ENCODE measurements at places on chromosomes 4 and X.

DNA sequence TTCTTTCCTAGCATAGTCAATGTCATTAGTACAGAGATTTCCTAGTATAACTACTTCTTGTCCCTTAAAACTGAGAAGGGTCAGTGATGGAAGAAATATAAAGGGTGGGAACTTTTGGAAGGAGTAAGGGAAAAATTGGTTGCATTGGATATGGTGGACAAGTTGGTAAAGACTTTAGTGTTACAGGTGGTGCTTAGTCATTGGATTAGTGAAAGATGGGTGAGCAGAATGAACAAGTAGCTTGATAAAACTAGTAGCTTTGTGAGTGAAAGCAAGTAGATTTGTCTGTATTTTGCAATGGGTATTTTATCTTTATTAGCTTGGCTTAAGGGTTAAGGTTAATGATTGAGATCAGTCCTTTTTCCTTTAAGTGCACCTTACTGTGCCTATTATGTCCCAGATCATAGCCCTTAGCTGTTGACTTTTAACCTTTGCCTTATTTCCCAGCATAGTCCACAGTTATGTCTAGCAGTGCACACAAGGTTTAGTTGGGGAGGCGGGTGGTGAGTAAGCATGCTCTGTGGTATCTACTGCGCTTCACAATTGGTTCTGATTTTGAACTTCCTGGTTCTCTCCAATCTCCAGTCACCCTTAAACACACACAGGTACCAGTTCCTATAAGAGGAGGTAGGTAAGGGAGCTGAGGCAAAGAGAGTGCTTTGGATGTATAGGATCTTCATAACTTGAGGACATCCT is 9.5 kb downstream of the WDR44 start:
- no peak for DNase-seq

GRCh38 chr4:185865901-185866328 is 53.9 kb upstream of the SORBS2 start:
- DNase-seq, result no peak

DNA sequence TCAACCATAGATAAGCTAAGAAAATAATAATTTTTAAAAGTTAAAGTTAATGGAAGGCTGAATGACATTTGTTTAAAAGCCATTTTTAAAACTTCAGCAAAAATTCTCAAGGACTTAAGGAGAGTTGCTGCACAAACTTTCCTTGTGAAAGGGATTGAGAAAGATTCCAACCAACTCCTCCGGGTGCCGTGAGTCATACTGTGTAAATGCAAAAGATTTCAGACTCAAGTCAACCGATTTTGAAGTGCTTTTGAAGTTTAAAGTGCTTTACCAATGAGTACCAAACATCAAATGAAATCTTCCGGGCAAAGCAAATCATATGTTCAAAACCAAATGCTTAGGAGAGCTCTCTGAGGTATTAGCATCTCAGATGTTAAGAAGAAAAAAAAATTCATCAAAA is 31.4 kb downstream of the VCX2 start:
- no peak for DNase-seq

GRCh38 chr4:89411539-89412309 is 104.1 kb upstream of the GPRIN3 start:
- no peak for DNase-seq

- no peak for DNase-seq
Observed at GRCh38 chrX:133985164-133985966, at the start of gene GPC3. Gene GPC3 (minus strand): TSS chrX:133985594.

DNA sequence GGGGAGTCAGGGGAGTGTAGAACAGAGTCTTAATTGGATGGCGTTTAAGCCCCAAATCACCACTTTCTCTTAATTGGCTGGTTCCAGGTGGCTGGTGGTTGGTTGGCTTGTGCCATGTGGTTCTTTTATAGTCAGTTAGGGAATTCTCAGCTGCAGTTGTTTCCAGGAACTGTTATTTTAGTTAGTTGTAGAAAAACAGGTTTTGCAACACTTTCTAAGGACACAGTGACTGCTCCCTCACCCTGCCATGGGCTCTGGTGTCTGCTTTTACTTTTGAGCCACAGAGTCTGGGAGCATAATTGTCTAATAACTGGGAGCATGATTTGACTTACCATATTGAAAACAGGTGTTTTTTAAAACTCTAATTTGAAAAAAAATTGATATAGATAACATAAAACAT is 75.8 kb upstream of the PCDH18 start:
- DNase-seq, result no peak

GRCh38 chr4:35643661-35644060 is 600.7 kb downstream of the ARAP2 start:
- no peak for DNase-seq
